ENCODE measurements at places on chromosomes 7 and 10.

GRCh38 chr7:43646603-43647338 is 63.9 kb downstream of the STK17A start:
- DNase-seq: no peak

DNA sequence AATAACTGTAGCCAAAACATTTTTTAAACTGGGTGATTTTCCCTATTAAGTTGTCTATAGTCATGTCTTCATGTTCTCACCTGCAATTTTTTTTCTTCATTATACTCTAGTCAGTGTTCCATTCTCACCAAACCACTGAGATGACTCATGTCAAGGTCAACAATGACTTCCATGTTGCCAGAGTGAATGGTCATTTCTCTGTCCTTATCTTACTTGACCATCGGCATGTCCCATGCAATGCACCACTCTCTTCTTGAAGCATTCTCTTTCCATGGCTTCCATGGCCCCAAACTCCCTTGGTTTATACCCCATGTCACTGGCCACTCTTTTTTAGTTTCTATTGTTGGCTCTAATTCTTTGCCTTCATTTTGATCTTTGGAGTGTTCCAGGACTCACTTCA is 173.9 kb downstream of the PPP1R17 start:
- no peak for DNase-seq

- DNase-seq: no peak
Measured at GRCh38 chr7:135970682-135971365, 6.3 kb downstream of the MTPN start.

DNA sequence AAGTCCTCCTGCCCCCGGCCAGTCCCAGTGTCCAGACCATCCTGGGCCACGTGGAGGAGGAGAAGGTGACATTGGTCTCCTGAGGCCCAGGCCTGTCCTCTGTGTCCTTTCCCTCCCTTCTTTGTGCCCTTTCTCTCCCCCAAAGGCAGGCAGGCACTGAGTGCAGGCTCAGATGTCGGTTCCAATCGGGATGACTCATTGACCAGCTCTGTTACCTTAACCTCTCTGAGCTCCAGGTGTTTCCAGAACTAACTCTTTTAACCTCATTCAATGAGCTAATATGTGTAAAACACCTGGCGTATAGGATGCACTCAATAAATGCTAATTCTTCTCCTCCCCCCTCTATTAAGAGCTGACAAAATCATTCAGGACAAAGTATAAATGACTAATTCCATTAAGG is 25.7 kb downstream of the MACROH2A2 start:
- no peak for DNase-seq

GRCh38 chr10:28761084-28761846 is 83.9 kb downstream of the BAMBI start:
- no peak for DNase-seq

DNA sequence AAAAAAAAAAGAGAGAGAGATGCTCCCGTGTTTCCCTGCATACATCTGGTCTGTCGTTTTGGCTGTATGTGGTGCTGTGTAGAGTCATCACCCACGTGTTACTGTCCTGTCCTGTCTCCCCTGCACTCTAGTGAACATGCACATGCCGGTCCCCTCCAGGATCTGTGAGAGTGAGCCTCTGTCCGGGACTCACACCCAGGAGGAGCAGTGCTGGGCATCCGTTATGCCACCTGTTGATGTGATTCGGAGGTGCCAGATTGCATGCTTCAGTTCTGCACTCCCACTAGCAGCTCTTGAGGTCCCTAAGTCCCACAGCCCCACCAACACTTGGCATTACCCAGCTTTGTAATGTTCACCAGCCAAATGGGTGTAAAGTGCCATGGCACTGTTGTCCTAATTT is 16.4 kb downstream of the GHRHR start:
- no peak for DNase-seq

GRCh38 chr7:82317257-82317721 is 126.3 kb downstream of the CACNA2D1 start:
- DNase-seq: no peak

- no peak for DNase-seq
Measured at GRCh38 chr7:71132377-71133231, 660 bp downstream of the GALNT17 start.

- no peak for DNase-seq
Measured at GRCh38 chr7:31857172-31857571, 170.2 kb downstream of the PPP1R17 start.

- no peak for DNase-seq
Measured at GRCh38 chr10:102147561-102147960, 4.6 kb upstream of the NOLC1 start.

- DNase-seq: peak; percentile 43
Measured at GRCh38 chr10:133388236-133388972, 5.6 kb upstream of the MTG1 start.

- DNase-seq: no peak
Measured at GRCh38 chr10:7551289-7551688, 115.5 kb downstream of the ITIH5 start.

DNA sequence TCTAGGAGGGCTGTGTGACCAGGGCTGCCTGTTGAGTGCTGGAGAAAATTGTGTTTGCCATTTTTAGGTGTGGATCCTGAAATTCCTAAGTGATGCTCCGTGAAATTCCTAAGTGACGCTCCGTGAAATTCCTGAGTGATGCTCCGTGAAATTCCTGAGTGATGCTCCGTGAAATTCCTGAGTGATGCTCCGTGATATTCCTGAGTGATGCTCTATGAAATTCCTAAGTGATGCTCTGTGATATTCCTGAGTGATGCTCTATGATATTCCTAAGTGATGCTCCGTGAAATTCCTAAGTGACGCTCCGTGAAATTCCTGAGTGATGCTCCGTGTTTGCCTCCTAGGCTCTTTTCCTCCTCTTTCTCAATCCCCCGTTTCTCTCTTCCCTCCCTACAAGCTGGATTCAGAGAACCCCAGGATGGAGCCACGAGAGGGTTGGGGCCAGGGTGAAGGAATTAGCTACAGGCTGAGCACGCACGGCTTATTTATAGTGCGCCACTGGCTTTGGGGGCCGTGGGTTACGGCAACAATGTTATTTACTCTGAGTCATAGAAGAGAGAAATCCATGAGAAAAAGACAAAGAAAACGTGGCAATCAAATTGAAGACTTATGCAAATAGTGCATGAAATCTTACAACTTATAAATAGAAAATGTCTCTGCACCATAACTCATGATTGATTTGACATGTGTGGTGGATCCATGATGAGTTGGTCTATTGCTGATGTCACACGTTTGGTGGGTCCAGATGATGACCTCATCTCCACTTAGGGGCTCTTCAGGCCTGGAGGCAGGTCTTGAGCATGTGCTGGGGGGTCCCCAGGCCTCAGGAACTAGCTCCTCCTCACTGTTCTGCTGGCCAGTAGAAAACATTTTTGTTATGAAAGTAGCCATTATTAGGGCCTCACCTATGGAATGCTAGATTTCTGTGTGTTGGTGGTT is 224.6 kb downstream of the WDR37 start:
- DNase-seq: no peak

DNA sequence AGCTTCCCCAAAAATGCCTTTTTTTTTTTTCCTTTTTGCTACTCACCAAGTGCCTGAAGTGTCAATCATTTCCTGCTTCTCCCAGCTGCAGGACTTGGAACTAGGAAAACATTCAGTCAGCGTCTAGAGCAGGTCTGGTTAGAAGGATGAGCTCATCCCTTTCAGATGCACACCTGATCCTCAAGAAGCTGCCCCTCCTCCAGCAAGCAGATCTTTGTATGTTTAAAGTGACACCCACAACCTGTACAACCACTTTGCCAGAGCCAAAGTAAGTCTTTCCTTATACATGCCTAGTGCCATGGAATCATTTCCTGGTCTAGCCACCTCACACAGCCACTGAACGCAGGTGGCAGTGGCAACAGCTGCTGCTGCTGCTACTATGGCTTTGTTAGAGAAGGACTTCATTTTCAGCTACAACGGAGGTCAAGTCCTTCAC is 10.4 kb upstream of the USP54 start:
- peak; percentile 66 for DNase-seq

DNA sequence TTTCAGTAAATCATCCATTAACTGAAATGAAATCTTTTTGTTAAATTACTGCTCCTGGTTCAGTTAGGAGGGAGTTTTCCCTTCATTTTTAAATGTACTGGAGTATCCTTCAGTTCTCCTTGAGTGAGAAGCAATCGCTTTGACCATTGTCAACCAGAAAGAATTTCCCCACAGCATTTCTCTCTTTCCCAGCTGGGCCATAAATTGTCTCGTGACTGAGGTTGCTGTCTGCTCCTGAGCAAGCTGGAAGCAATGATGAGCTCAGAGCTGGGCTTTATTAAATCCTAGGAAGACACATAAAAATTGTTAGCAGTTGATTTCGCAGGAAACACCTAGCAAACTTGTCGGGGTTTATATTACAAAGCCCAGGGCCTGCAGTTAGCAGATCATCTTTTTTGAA is 102.0 kb upstream of the INSYN2A start:
- no peak for DNase-seq

DNA sequence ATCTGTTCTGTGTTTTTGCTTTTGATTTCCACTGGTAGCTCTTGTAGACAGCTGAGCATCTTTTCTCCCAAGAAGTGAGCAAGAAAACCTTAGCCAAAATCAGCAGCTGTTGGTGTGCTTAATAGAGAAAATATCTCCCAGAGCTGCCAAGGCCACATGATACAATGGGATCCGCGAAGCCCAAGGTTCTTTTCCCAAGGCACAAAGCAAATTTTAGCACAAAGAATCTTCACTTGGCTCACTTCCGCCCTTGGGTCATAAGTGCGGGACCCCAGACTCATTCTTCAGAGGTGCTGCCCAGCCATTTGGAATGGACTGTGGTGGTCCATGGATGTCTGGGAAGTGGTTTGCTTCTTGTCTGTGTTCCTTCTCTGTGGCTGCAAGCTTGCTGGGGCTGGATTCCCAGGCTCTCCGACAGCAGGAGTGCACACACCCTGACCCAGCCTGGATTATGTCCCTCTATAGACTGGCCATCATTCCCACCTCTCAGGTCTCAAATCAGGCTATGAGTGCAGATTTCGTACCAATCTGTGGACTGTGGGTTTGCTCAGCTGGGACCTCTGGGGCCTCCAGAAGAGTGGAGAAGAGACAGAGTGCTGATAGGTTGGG is 93.0 kb upstream of the TMEM72 start:
- no peak for DNase-seq

GRCh38 chr7:114989531-114989930 is 67.6 kb downstream of the MDFIC start:
- DNase-seq: no peak

GRCh38 chr7:47999413-47999812 is 20.0 kb upstream of the HUS1 start:
- no peak for DNase-seq

DNA sequence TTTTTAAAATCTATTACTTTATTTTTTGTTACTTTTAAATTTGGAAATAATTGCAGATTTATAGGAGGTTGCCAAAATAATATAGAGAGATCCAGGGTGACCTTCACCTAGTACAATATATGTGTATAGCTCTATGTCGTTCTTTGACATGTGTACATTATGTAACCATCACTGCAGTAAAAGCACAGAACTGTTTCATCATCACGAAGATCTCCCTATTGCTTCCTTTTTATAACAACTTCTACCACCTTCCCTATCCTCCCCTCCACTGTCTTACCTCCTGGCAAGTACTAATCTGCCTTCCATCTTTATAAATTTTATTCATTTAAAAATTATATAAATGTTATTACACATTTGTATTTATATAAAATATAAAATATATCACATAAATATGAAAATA is 251.0 kb downstream of the AUTS2 start:
- DNase-seq: no peak

- DNase-seq: no peak
Measured at GRCh38 chr7:106938803-106939202, 73.7 kb downstream of the PIK3CG start.

- DNase-seq: no peak
Measured at GRCh38 chr7:451255-452225, 68.1 kb downstream of the PDGFA start.

GRCh38 chr7:148854983-148855382 is 29.1 kb downstream of the EZH2 start:
- DNase-seq: no peak

- no peak for DNase-seq
Measured at GRCh38 chr7:138164804-138165203, 88.5 kb downstream of the AKR1D1 start.

DNA sequence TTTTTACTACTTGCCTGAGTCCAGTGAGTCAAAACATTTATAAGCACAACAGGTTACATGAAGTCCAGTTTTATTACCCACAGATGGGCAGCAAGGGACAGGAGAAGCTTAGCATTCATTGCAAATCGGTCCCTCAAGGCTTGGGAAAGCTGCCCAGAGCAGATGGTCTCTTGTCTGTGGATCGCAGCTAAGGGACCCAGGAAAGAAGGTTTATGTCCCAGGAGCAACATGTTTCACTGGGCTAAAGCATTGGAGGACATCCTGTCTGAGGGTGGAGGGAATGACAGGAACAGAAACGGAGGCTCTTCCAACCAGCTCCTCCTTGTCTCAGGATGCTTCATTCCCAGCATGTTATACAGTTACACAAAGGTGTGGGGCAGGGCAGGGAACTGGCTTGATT is 39.3 kb downstream of the TRIM24 start:
- DNase-seq: no peak

DNA sequence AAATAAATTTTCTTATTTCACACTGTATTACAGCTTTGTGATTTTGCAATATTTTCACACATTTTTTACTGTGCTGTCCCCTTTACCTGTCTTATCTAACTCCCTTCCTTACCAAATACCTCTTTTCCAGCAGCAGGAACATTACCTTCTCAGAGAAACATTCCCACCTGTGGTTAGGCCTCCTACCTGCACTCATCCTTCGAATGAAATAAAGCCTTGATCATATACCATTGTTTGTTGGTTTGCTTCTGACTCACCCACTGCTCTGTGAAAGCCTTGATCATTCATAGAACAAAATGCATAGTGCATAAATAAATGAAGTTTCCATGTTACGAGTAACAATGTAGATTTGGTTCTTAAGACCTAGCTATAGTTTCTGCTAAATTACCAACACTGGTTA is 256.3 kb downstream of the ARL4A start:
- no peak for DNase-seq

GRCh38 chr7:149427096-149427680 is 33.7 kb downstream of the ZNF777 start:
- no peak for DNase-seq

- DNase-seq: no peak
Measured at GRCh38 chr7:111985798-111986197, 220.4 kb downstream of the DOCK4 start.

GRCh38 chr7:157991351-157991750 is 596.3 kb downstream of the PTPRN2 start:
- no peak for DNase-seq

GRCh38 chr10:47405857-47406547 is 21.9 kb upstream of the ZNF488 start:
- DNase-seq: peak; percentile 86

DNA sequence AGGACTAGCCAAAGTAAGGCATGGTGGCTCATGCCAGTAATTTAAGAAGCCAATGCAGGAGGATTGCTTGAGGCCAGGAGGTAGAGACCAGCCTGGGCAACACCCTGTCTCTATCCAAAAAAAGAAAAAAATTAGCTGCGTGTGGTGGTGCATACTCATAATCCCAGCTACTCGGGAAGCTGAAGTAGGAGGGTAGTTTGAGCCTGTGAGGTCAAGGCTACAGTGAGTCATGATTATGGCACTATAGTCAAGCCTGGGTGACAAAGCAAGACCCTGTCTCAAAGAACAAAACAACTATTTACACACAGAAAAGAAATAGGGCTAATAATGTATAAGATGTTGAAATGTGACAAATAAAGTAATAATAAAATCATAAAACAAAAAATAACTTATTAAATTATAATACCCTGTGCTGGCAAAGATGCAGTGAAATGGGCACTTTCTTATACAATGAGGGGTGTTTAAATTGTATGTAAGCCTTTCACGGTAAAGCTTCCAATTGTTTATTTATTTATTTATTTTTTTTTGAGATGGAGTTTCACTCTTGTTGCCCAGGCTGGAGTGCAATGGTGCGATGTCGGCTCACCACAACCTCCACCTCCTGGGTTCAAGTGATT is 175.2 kb downstream of the TPST1 start:
- no peak for DNase-seq

All from RWPE2 (cell line).